ENCODE measurements at places on chromosomes 16 and 17.

DNA sequence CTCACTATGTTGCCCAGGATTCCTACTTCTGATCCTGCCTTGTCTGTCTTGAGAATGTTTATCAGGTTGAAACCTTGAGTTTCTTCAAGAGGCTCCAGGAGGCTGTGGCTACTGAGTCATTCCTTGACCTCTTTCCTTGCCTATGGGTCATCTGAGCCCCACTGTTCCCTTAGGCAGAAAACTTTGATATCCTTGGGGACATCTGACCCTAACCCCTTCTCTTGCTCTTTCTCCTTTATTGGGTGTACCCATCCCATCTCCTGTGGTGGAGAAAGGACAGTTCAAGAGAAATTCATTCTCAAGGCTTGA is 12.5 kb downstream of the ARL4D start:
- DNase-seq = no peak

- DNase-seq = peak; percentile 5
Observed at GRCh38 chr17:11900041-11900476, 97.2 kb downstream of the ZNF18 start.

GRCh38 chr16:66309-67182 is 5.9 kb downstream of the RHBDF1 start:
- DNase-seq = no peak

DNA sequence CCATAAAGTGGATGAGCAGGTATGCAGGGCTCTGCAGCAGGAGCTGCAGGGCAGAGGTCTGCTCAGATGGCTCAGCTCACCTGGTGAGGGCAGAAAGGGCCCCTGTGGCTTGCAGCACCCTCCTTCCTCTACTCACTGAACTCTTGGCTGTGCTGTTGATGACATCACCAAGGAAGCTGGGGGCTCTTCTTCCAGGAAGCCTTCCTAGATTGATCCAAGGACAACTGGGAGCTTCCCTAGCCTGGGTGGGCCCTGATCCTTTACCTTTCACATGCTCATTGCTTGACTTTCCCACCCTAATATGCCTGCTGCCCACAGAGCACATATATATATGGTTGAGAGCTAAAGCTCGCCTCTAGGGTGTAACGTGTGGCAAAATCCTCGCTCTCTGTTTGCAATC is 2.5 kb downstream of the KIF19 start:
- no peak for DNase-seq

GRCh38 chr17:36697903-36698530 is 96.6 kb downstream of the MRM1 start:
- DNase-seq = no peak

GRCh38 chr17:39014044-39014794 is 47.0 kb upstream of the FBXO47 start:
- DNase-seq = no peak

DNA sequence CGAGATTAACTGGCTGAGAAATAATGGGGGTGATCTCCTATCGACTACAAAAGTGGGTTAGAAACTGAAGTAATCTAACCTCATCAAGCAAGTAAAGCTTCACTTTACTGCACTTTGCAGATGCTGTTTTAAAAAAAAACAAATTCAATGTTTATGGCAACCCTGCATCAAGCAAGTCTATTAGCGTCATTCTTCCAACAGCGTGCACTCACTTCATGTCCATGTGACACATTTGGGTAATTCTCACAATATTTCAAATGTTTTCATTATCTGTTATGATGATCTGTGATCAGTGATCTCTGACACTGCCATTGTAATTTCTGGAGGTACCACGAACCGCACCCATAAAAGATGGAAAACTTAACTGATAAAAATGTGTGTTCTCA is 70.8 kb downstream of the KANSL1 start:
- DNase-seq = no peak

DNA sequence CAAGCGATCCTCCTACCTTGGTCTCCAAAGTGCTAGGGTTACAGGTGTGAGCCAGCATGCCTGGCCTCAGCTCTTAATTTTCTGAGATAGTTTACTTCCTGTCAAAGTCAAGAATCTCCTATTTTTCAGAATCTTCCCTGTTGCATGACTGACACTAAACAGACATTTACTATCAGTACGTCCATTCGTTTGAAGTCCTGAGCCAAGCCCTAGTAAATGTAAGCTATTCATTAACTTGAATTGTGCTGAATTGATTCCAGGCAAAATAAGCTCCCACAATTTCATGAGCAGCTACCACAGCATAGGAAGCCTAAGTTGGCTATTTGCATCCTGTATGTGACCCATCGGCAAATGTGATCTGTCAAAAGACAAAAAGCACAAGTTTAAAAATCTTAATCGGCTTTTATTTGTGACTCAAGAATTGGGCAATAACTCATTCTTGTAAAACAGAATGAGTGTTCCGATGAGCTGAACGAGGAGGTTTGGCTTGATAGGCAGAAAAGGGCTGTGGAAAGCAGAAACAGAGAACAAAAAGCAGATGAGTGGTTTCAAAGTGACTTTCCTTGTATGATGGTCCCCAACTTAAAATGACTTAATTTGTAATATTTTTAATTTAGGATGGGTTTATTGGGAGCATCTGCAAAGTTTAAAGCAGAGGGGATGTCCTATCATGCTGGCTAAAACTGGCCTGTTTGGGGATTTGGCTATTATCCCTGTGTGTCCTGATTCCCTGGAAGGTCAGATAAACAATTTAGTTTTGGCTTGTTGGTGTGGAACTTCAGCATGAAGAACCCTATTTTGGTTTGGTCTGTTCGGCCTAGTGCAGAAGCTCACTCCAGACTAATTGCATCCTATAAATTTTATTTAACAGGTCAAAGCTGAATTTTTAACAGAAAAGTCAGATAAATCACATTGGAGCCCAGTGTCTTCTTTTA is 14.2 kb downstream of the RNF112 start:
- no peak for DNase-seq

DNA sequence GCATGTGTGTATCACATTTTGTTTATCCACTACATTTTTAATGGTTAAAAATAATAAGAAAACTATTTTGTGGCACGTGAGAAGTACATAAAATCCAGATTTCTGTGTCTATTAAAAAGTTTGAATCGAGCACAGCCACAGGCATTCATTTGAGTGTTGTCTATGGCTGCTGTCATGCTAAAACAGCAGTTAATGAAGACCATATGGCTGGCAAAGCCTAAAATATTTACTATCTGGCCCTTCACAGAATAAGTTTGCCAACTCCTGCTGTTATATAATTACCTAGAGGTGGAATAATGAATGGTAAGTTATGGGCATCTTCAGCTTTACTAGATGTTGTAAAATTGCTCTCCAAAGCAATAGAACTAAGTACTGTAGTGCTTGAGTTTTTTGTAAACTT is 30.5 kb downstream of the TMEM98 start:
- DNase-seq = no peak

DNA sequence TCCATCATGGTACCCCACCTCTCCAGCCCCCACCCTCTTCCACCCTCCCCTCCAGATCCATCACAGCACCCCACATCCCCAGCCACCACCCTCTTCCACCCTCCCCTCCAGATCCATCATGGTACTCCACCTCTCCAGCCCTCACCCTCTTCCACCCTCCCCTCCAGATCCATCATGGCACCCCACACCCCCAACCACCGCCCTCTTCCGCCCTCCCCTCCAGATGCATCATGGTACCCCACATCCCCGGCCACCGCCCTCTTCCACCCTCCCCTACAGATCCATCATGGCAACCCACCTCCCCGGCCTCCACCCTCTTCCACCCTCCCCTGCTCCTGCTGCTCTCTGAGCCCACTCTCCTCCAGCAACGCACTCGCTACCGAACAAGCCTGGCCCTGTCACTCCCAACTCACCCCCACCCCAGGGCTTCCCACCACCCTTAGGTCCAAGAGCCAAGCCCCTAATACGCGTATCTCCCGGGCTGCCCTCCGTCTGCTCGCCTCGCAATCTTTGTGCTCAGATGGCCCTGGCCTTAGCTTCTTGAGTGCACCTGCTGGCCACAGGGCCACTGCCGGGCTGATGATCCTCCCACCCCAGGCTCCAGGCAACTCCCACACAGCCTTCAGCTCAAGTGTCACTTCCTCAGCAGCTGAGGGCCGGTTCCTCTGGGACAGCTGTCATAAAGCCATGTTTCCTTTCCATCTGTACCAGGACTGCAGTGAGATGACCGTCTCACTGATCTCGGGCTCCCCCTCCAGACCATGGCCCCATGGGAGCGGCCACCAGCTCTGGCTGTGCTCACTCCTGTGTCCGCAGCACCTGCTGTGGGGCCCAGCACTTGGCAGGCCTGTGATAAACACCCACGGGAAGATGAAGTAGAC is 25.5 kb downstream of the KDM8 start:
- DNase-seq = no peak

GRCh38 chr17:83189044-83190003 is 109.9 kb downstream of the METRNL start:
- no peak for DNase-seq

DNA sequence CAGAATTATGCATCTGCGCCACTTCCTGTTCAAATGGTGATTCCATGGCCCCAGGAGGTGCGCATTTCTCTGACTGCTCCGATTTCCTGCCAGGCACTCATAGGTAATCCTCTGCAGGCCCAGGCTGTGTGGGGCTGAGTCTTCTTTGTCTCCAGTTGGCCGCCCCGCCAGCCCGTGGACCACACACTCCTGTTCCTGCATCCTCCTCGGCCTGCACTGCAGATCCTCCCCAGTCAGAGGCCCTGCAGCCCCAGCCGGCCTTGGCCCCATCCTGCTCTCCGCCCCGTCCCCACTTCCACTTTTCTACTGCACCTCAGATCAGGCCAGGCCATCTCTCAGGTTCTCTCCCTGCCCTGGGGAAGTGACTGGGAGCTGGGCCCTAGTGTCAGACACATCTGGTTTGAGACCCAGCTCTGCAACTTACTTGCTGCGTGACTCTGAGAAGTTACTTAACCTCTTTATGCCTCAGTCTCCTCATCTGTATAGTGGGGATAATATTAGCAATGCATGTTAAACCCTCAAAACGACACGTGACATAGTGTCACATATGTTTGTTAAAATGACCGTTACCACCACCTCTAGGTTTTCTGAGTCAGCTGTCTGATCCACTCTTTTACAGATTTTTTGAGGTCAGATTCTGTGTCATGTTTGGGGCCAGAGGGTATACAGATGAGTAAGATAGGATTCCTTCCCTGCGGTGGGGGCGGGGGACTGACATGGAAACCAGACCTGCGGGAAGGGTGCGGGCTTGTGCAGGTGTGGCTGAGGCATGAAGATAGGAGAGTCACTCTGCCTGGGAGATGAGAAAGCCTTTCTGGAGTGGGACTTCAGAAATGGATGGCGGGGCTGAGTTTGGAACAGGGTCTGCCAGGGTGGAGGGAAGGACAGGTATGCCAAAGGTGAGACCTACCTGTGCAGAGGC is 12.8 kb downstream of the RAB11FIP4 start:
- no peak for DNase-seq

DNA sequence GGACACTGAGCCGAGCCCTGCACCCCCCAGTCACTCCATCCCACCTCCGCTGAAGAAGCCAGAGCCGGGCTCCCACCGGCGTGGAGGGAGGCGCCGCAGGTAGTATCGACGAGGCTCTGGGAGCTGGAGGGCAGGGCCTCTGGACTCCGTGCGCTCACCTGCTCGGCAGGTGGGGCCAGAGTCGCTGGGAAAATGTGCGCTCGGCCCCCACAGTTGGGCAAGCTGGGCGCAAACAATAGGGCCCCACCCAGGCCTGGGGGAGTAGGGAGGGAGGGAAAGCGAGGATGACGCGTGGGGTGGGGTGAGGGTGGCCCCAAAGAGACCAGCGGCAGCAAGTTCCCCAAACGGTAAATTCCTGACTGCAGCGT is 668 bp downstream of the JUP start:
- no peak for DNase-seq

- no peak for DNase-seq
Observed at GRCh38 chr16:64469351-64469750, 652.5 kb downstream of the CDH11 start.

DNA sequence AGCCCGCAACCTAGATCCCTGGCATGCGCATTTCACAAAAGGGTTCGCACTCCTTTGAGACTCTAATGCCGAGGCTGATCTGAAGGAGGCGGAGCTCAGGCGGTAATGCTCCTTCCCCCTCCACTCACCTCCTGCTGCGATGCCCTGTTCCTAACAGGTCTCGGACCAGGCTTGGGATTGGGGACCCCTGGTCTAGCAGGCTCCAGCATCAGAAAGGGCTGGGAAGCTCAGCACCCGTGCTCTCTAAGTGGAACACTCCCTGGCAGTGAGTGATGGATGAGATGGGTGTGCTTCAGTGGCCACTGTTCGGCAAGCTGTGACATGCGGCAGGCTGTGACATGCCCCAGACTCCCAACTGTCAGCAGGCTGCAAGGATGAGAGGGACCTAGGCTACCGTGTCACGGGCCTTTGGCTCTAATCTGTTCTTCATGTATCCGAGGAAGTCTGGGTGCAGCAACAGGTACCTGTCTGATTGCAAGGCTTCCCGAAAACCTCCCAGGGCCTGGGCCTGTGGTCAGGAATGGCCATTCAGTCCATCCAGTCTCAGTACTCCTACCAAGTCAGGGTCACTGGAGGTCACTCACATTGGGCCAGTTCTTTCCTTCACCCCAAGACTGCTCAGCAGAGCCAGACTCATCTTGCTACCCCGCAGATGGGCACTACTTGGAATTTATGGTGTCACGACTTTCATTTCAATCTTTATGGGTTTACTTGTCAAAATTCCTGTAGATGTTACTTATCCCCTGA is 1.3 kb upstream of the ST6GALNAC2 start:
- no peak for DNase-seq

DNA sequence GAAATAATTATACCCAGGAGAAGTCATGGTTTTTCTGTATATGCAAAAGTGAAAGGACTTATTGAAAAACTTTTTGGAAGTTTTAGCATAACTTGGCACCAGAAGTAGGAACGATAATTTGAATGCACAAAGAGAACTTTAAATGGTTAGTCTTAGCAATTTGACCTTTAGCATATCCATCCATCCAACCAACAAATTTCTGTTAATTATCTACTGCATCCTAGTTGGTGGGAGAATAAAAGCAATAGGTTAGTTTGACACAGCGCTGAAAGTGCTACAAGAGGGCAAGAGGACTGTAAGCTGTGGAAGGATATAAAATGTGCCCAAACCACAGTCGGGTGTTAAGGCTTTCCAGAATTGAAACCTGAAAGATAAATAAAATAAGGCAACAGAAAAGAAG is 17.6 kb downstream of the SPAG9 start:
- no peak for DNase-seq

GRCh38 chr17:32814836-32815235 is 62.1 kb downstream of the MYO1D start:
- no peak for DNase-seq

DNA sequence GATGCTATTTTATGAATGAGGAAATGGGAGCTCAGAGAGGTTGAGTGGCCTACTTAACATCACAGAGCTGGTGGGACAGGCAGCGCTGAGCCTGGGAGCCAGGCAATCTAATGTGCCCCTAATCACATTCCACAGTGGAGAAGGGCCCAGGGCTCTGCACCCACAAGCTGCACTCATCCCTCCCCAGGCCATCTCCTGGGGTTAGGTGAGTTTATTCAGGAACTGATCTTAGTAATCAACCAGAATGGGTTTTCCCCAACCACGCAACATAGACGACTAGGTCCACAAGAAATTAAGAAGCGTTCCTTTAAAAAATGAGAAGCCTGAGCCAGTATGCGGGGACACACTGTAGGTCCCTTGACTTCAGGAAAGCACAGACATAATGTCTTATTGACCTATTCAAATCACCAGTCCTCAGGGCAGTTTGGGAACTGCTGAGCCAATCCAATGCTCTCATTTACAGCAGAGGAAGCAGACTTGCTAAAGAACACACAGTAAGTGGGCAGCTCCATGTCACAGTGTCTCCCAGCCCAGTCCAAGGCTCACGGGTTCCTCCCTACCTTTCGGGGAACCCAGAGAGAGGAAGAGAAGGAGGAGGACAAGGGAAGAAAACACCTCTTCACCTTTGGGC is 2.3 kb downstream of the MPP3 start:
- no peak for DNase-seq
